ENCODE measurements at places on chromosomes 3 and 15.

GRCh38 chr3:54034971-54035370, 87.4 kb upstream of the CACNA2D3 start:
- DNase-seq: no peak

GRCh38 chr3:127849368-127849767, 27.1 kb upstream of the MGLL start:
- no peak for DNase-seq

- DNase-seq: no peak
Measured at GRCh38 chr15:90058775-90059174, 43.5 kb downstream of the IDH2 start.

- DNase-seq: no peak
Measured at GRCh38 chr3:69137005-69137404, 14.6 kb upstream of the LMOD3 start.

DNA sequence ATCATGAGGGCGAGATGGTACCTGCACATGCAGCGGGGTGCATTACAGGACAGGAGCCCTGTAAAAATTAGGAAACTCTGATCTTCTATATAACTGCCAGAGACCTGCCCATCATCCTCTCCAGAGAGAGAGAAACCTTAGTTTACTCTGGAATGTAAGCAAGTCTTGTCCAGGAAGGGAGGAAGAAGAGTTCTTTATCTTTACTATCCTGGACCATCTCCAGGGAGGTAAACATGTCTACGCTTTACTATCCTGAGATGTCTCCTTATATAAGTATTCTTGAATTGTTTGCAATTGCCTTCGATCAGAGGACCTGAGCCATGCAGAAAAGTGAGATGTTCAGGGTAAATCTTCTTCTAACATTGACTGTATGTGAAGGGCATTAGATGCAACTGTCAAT, 12.7 kb upstream of the HACD2 start:
- peak; percentile 60 for DNase-seq

DNA sequence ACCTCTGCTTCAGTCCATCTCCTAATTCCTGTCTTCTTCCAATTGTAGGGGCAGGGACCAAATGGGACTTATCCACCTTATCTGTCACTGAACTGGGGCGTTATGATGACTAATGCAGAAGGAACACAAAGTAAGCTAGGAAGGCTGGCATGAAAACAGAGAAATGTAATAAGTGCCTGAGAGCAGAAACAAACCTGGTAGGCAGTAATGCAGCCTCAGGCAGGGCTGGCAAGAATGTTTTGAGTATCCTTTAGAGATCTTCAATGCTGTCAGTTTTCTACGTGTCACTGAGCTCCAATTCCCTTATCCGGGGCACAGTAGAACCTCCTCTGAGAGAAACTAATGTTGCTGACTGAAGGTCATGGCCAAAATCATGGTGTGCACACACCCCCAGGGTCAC, 246.2 kb upstream of the TBL1XR1 start:
- peak; percentile 36 for DNase-seq

DNA sequence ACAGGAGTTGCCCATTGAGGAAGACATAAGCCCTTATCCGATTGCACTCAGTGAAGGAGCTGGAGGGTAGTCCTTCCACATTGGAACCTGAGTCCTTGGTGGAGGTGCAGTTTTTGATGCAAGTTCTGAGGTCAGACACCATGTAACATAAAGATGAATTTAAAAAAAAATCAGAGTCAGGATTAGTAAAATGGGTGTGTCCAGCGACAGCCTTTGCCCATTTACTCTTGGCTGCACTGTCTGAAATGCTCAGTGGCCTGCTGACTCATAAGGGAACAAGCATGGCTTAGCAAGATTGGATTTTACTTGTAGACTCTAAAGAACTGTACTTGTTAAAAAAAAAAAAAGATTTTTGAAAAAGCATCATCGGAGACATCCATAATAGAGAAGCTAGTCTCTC, 241.1 kb upstream of the TOPAZ1 start:
- DNase-seq: no peak

DNA sequence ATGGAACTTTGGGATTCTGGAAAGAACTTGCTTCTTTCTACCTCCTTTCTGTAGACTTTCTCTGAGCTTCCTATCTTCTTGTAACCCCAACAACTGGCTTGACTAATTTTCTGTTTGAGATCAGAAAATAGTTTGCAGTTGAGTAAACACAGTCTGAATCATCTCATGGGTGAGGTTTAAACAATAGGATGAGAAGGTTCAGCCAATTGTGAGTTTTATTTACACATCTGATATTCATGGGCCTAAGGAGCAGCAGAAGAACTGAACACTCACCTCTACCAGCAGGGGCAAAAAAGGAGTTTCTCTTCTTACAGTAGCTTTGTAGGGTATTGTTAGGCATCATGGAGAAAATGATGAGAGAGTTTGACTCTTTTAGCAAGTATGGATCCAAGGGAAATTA, 54.2 kb downstream of the DTWD1 start:
- peak; percentile 68 for DNase-seq

Data from fibroblast of villous mesenchyme (primary cell).